CD4-positive, alpha-beta T cell treated with Interleukin-12 subunit alpha and Interleukin-12 subunit beta, for 1 hour (primary cell): ENCODE measurements at places on chromosomes 11 and 22.

DNA sequence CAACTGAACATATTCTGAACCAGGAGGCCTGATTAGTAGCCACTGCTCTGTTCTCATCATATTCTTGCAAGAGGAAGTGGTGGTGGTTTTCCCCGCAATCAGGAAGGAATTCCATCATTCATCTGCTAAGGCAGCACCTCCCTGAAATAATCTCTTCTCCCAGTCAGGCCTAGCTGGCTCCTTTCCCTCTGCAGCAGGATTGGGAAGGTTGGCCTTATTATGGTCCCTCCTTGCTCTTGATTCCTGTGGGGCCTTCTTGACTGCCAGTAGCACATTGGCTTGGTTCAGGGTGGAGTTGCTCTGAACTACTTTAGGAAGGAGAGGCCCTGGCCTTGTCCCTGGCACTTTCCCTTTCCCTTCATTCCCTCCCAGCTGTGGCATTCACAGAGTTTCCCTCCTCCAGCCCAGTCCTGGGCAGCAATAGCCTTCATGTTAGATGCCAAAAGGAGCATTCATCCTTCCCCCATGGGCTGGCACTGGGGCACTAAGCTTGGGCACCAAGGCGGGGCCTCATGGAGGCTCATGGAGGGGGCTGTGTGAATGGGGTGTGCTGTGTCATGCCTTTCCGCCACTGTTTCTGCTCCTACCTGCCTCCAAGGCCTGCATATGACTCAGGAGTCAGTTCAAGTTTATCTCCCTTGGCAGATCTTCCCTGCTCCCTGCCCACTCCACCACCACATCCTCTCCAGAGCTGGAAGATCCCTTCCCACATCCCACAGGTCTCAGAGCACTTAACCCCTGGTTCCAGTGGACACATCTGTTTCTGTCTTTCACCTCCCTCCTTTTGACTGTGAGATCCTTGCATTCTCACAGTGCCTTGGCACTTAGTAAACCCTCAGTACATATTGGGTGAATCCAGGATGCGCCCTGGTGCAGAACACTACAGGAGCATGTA lies 27.6 kb upstream of the CD44 start:
- no peak for DNase-seq

GRCh38 chr22:49500076-49500460 lies 327.6 kb downstream of the BRD1 start:
- DNase-seq: no peak

- no peak for DNase-seq
Observed at GRCh38 chr11:113393501-113393985, 6.0 kb downstream of the ANKK1 start.

DNA sequence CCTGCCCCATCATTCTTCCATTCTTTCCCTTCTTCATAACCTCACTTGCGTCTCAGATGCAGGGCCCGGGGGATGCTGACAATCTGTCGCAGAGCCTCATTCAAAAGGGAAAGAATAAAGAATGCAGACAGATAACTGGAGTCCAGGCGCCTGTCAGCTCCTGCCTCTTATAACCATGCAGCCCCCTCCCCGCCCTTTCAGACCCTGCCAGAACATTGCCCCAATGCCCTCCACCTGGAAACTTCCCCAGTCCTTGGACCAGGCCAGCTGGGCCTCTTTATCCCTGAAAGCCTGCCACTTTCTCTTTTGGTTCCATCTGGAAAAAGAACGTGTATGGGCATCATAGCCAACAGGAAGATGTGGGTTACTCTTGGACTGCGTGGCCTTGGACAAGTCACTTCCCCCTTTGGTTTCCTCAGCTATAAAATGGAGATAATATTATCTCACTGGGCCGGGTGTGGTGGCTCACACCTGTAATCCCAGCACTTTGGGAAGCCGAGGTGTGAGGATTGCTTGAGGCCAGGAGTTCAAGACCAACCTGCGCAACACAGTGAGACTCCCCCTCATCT lies 2.1 kb upstream of the TCF20 start:
- DNase-seq: no peak

DNA sequence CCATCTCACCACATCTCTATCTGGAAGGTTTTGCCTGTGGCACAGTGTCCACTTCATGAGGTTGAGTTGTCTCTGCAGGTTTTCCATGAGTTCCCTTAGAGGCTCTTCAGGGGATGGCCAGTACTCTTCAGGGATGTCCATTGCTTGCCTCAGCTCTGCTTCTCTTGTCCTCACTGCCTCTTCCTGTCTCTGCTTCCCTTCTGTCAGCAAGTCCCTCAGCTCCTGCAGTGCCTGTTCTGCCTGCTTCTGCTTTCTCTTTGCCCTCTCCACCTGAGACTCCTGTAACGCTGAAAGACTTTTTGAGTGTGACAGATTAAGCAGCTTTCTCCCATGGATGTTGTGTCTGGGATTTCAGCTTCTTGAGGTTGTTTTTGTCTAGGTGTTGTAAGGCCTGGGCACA lies 38.2 kb upstream of the MRPL17 start:
- no peak for DNase-seq

- DNase-seq: no peak
Observed at GRCh38 chr11:124657904-124658303, 15.6 kb downstream of the SIAE start.

GRCh38 chr11:6199174-6199810 lies at the start of gene OR52W1:
TSS of gene OR52W1 (plus strand) at chr11:6199224. CDS start at chr11:6199224, 0 bp downstream.
- DNase-seq: no peak

DNA sequence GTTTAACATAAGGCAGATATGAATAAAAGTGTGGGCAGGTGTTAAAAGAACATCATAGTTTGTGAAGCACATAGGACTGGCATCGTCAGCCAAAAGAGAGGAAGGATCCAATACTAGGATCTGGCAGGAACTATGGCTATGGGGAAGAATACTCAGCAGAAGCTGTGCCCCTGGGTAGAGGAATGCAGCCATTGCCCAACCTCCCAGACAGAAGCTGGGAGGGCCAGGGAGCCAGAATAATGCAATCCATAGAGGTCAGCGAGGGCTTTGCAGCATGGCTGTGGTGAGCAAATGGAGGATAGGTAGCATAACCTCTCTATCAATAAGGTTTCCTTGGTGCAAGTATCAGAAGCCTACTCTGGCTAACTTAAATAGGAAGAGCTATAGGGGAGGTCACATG lies 11.7 kb upstream of the CSTF3 start:
- DNase-seq: no peak

- DNase-seq: no peak
Observed at GRCh38 chr22:19045094-19045493, 77.1 kb downstream of the DGCR2 start.

DNA sequence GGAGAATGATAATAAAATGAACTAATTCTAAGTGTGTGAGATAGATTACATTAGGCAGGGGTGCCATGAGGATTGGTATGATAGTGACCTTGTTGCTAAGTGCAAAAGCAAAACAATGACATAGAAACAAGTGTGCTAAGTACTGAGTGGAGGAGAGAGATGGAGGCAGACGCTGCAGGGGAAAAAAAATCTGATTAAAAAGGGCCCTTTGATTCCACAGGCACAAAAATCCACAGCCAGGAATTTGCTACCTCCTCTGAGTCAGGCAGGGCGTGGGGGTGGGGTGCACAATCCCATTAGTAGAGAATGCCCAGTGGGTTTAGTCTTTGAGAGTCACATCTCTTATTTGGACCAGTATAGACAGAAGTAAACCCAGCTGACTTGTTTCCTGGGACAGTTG lies at the start of gene CNTF:
Gene CNTF, plus strand, starts transcription at position 322 of the 400 bp plus-strand sequence. CDS start 88 bp downstream, outside the sequence.
- no peak for DNase-seq

DNA sequence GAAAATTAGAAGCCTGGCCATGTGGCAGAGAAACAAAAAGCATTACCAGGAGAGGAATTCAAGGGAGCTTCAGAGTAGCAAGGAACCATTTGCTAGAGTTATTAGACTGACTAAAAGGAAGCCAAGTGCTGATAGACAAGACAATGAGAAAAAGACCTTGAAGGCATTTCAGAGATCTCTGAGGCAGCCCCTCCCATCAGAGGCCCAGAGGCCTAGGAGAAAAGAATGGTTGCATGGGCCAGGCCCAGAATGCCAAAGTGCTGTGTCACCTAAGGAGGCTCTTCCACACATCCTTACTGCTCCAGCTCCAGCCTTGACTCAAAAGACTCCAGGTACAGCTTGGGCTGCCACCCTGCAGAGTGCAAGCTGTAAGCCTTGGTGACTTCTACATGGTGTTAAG lies 61.8 kb upstream of the POU2AF2 start:
- DNase-seq: no peak

DNA sequence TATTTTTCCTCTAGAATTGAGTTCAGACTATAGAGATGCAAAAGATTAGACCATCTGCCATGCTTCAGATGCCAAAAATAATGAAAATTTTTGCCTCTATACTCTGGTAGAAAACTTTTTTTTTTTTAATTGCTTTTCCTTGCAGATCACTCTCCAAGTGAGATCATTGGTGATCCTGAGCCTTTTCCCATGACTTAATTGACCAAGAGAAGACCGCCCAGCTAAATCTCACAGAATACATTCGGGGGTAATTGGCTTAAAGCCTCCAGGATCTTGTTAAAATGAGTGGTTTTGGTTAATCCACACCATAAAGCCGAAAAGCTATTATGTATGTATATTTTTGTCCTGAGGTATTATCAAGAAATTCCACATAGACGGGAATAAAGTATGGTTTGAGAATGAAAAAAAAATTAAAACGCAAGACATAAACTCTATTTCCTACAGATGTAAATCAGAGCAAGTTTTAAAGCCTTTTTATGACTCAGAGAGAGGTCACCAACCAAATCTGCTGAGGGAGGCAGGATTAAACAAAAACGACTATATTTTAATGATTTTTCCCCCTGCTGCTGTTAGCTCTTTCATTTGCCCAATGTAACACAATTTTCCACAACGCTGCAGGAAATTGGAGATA lies 64.0 kb downstream of the PARVA start:
- no peak for DNase-seq

DNA sequence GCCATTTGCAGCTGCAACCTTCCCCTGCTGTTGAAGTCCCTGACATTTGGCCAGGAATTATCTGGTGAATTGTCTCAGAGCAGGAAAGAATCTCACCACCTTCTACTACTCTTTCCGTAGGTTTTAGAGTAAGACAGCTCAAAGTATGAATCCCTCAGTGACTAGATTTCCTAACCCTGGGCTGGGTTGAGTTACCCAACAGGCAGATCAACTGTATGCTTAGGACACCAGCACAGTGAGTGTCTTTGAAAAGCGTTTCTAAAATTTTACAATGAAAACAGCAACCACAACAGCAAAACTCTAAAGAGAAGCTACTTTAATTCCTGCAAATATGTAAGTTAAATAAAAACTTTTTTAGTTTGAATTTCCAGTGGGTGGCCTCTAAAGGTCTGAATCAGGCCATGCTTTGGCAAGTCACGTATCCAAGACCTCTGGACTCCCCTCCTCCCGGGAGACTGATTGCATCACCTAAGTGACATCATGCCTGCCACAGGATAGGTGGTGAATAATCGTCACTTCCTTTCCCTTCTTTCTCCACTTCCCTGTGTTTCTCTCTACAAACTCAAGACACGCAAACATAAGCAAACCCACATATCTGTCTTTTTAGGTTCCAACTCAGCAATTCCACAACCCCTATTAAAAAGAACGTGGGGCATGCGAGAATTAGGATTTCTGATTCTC lies 7.8 kb downstream of the OR8B12 start:
- no peak for DNase-seq

DNA sequence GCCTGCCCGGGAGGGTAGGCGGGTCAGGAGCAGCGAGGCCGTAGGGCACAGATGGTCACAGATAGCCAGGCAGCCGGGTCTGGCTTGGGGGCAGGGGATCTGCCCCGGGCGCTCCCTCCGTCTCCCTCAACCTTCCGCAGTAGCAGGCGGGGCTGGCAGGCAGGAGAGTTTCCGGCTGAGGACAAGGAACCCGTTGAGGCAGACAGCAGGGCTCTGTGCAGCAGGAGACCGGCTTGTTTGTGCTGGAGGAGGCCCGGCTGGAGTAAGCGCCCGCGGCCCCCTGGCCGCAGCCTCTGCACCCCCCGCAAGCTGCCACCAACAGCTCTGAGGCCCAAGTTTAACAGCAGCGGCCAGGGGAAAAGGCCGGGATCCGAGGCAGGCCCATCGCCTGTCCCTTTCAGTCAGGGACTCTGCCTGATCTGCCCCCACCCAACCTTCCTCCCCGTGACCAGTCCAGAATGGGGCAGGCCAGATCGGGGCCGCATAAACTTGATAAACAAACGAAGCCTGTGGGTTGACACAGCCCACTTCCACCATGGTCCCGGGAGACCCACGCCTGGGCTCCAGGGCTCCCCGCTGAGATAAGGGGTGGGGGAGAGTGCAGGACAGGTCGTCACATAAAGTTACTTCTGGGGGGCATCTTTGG lies 13.6 kb downstream of the SCARF2 start:
- DNase-seq: no peak

DNA sequence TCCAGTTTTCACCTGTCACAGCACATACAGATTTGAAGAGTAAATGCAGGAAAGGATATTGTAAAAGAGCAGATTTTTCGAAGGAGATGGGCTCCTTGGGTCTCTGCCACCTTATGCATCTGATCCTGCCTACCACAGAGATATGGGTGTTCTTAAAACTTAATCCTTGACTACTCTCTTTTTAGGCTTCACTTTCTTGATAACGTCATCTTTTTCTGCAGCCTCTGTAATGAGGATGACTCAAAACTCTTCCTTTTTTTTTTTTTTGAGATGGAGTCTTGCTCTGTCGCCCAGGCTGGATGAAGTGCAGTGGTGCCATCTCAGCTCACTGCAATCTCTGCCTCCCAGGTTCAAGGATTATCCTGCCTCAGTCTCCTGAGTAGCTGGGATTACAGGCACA lies 7.8 kb downstream of the PRR14L start:
- DNase-seq: no peak

DNA sequence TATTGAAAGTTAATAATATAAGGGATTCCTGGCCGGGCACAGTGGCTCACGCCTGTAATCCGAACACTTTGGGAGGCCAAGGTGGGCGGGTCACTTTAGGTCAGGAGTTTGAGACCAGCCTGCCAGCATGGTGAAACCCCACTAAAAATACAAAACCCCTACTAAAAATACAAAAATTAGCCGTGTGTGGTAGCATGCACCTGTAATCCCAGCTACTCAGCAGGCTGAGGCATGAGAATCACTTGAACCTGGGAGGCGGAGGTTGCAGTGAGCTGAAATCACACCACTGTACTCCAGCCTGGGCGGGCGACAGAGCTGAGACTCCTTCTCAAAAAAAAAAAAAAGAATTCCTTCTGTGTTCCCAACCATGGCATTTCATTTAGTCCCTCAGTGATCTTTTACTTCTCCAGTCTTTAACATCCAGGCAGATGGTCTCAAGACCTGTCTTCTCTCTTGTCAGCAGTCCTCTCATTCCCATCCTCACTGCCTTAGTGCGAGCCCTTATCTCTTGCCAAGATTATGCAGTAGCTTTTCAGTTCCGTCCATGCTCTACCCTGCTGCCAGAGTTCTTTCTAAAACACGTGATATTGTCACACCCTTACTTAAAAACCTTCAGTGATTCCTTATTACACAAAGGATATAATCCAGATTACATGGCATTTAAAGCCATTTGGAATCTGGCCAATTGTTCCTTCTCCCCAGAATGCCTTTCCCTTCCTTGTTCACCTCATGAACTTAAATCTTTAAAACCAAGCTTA lies 17.9 kb downstream of the RTN3 start:
- no peak for DNase-seq

GRCh38 chr11:67452141-67452952 lies at the start of gene GPR152:
TSS of gene GPR152 (minus strand) at chr11:67452729. CDS start at chr11:67452724, 5 bp downstream.
- no peak for DNase-seq

DNA sequence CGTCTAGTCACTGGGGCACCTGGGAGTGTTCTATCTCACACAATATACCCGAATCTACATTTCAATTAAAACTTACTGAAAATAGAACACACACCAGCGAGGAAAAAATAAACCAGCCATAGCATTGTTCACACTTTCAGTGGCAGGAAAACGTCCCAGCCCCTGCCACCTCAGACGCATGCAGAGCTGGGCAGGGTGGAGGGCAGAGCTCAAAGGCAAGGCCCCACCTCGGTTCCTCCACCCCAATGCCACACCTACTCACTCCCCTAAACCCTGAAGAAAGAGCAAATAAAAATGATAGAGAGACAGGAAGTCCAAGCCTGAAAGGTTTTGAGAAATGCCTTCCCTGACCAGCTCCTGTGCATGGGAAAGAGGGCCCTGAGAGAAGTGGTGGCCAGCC lies 14.8 kb downstream of the B3GNT6 start:
- no peak for DNase-seq
